ENCODE measurements at places on chromosomes 2 and 18.

DNA sequence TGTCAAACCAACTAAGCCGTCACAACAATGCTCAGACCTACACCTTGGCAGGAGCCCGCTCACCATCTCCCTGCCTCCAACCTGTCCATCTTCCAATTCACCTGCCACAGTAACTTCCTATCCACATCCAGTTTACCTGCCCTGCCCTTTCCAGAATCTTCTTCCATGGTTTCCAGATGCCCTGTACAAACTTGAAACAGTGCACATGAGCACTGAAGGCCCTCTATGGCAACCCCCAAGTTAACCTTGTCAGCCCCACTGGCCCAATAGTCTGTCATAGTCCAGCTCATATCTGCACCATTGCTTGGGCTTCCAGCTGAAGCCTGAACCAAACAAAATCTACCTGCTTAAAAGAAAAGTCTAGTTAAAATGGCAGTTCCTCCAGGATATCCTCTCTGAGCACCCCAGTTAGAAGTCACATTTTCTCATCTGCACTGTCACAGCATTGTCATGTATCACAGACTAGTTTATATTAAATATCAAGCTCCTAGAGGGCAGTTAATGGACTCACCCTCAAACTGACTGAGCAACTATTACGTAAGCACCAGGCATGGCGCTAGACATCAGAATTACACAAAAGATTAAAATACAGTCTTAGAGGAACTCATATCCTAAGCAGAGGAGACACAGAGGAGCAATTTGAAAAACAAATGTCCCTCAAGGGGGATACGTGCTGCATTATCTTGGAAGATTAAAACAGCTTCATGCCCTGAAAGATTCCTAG, 11.6 kb downstream of the NFE2L2 start:
- DNase-seq: no peak

- no peak for DNase-seq
Observed at GRCh38 chr2:64819774-64820688, 166.3 kb upstream of the SERTAD2 start.

DNA sequence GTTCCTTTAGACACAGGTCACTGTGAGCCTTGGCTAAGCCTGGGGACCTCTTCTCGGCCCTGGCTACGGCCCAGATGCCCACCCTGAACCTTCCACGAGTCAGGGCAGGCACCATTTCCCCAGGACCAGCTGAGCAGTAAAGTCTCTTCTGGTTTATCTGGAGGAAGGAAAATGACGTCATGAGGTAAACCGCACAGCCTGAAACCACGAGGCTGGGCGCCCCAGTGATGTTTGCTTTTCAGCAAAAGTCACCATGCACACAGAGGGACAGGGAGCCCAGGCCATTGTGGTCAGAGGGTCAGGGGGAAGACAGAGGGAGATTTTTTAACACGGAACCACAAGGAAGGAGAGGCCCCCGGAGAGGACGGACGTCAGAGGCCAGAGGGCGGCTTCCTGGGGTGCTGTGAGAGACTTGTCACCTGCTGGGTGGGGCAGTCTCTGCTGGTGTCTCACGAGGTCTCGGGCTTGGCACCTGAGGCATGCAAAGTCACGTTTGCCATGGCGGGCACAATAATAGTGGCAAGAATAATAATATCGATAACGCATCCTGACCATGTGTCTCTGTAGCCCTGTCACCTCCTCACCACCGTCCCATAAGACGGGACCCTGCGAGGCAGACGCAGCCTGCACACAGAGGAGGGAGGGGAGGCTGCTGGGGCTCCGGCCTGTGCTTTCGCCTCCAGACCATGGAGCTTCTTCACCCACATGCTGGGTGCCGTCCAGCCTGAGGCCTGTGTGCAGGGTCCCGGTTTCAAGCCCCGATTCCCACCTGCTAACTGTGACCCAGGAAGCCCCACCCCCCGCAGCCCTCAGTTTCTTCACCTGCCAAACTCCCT, 33.2 kb upstream of the FOSL2 start:
- peak; percentile 97 for DNase-seq

DNA sequence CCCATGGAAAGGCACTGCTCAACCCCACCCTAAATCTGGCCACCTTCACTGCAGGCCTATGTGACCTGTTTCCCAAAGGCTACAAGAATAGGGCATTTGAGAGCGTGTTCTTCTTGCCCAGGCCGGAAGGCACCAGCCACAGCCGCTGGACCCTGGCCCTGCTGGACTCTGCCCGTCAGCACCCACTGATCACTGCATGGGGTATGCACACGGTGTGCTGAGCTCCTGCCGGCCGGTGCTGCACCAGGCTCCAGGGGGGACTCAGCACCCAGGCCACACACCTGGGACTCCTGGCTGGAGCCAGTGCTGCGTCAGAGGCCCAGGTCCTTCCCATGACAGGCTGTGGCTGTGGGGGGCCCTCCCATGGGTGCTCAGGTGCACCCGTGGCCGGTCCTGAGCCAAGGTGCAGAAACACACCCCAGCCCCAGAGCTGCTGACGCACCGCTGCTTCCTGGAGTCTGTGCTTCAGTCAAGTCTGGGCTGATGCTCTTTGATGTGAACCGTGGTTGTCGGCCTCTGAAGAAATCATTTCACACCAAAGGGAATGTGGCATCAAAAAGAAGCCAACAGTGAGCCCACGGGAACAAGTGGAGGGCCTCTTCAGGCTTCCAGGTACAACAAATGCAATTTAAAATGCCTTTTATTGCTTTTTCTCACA, 6.5 kb downstream of the KCNG2 start:
- no peak for DNase-seq

- no peak for DNase-seq
Observed at GRCh38 chr2:179354739-179355537, 90.3 kb upstream of the SESTD1 start.

- DNase-seq: no peak
Observed at GRCh38 chr18:31516437-31516836, 18.5 kb downstream of the DSG2 start.

DNA sequence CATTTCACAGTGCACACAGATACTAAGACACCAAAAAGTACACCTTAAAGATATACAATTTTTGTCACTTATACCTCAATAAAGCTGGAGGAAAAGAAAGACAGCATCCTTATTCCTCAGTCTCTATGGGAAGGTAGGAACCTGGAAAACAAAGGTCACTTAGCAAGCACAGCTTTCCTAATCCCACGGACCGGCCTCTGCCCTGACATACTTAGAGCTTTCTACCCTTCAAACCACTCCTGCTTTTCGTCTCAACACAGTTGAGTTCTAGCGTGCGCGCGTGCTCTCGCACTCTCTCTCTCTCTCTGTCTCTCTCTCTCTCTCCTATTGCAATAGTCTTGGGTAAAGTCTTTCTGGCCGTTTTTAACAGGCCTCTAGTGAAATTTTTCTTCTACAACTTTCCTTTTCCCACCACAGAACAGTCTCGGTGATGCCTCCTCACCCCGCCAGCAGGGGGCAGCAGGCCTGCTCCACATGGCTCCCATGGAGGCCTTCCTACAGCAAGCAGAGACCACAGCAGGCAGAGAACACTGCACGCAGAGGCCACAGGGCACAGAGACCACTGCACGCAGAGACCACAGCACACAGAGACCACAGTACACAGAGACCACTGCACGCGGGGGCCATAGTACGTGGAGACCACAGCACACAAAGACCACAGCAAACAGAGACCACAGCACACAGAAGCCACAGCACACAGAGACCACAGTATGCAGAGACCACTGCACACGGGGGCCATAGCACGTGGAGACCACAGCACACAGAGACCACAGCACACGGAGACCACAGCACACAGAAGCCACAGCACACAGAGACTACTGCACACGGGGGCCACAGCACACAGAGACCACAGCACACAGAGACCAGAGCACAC, 106.9 kb downstream of the FBXO15 start:
- DNase-seq: peak; percentile 72

DNA sequence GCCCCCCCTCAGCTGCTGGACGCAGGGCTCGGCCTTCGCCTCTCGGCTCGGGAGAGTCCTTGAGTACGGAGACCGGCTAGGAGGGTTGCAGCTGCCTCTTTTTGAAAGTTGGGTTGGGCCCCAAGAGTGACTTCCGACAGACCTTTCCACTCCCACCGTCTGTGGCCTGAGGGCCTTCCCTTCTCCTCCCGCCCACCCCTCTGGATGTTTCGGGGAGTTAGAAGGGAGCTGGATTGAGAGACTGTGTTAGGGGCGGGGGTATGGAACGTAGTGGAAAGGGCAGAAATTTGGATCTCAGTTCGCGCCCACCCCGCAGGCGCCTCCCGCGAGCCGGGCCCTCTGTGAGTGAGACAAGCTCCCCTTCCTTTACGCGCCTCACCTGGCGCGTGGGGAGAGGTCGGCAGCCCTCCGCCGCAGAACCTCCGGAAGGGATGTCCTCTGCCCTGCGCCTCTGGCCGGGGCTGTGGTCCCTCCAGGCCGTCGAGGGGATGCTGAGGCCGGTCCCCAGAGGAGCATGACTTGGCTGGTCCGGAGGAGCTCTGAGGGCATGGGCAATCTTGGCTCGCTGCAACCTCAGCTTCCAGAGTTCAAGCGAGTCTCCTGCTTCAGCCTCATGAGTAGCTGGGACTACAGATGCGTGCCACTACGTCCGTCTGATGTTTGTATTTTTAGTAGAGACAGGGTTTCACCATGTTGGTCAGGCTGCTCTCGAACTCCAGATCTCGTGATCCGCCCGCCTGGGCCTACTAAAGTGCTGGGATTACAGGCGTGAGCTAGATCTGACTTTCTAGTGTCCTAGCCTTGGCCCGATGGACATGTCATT, 15.9 kb downstream of the C2orf74 start:
- peak; percentile 66 for DNase-seq

- peak; percentile 17 for DNase-seq
Observed at GRCh38 chr2:64325852-64326577, 127.9 kb upstream of the LGALSL start.

DNA sequence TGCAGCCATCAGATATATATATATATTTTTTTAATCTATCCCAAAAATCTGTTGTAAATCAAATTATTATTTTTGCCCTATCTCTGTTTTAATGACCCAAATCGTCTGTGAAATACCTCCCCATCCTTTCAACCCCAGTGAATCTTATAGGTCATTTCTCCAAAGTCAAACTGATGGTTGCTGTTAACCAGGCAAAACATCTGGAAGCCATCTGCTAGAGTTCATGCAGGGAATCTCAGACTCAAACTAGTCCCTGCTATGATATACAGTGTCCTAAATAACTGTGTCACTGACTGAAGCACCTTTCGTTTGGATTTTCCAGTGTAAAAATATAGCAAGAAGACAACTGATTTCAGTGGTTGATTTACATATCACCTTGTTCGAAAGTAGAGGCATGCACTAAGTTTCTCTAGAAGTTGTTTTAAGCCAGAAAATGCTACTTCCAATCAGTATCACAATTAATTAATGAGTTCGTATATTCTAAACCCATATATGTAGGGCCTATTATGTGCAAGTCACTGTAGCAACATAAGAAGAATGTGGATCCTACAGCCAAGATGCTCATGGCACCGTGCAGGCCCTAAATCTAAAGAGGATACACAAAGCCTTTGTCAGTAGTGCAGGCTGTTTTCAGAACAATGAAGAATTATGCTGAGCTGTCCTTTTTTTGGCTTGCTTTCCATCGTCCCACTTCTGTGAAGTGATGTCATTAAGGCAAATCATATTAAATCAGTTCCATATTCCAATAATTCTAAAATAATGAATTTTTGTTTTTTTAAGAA, 566.0 kb downstream of the STK39 start:
- DNase-seq: no peak

DNA sequence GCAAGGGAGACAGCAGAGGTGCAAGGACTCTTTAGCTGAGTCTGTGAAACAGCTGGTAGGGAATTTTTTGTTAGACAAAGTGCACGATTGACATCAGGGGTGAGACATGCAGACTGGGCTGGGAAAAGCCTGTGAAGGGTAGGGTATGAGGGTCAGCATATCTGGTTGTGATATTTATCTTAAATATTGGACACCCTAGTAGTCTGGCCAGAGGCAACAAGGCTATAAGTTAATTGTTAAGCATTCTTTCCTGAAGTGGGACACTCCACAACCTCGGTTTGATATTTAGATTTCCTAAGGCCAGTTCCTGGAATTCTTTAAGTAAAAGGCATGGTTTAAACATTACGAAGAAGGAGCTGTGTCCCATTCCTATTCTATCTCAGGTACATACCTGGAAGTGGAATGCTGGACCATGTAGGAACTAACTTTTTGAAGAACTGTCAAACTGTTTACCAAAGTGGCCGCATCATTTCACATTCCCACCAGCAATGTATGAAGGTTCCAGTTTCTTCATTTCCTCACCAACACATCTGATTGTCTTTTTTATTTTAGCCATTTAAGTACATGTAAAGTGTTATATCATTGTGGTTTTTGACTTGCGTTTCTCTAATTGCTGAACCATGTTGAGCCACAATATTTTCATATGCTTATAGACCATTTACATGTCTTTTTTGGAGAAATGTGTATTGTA, 22.5 kb downstream of the EHBP1 start:
- DNase-seq: no peak

GRCh38 chr2:140601342-140601741, 1529.5 kb downstream of the LRP1B start:
- no peak for DNase-seq

- DNase-seq: peak; percentile 82
Observed at GRCh38 chr2:45494275-45494977, 116.6 kb downstream of the SRBD1 start.
